ENCODE measurements at places on chromosomes 6 and 20. TPM values are rescaled to one million over a fixed set of nuclear protein-coding genes. Genes with fewer than 3 reads are reported as not detected.

GRCh38 chr6:82088978-82089771 is 158.4 kb downstream of the IBTK start:
- DNase-seq: no peak

DNA sequence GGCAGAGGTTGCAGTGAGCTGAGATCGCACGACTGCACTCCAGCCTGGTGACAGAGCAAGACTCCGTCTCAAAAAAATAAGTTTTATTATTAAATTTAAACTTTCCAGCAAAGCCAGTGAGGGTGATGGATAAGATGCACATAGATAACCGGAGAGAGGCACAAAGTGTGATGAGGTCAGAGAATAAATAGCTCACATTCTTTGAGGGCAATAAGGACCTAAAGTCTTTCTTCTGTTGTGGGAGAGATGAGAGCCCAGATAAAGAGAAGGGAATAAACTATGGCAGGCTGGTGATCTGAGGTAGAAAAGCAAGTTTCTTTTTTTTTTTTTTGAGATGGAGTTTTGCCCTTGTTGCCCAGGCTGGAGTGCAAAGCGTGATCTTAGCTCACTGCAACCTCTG is 20.6 kb upstream of the EZR start:
- DNase-seq: no peak

DNA sequence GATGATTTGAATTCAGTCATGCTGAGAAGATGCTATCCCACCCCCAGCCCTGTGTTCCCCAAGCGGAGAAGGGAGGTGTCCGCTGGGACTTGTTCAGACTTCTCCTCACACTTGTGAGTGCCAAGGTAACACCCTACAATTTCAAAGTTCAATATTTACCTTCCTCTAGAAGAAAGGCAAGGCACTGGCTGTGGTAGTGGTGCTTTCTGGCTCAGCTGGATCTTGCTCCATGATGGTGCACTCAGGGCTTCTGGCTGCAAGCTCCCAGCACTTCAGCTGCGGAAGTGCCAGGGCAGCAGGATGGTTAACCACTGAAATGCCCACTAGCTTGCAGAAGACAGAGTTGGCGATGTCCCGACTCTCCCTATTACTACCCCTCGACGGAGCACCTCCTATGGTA is 135.4 kb downstream of the MTFR2 start:
- DNase-seq: no peak

The SCUBE3 gene
- not detected for total RNA-seq

The PABPC1L gene
- 37.5 TPM for total RNA-seq

GRCh38 chr6:132147530-132148011 is 196.4 kb upstream of the CCN2 start:
- no peak for DNase-seq

DNA sequence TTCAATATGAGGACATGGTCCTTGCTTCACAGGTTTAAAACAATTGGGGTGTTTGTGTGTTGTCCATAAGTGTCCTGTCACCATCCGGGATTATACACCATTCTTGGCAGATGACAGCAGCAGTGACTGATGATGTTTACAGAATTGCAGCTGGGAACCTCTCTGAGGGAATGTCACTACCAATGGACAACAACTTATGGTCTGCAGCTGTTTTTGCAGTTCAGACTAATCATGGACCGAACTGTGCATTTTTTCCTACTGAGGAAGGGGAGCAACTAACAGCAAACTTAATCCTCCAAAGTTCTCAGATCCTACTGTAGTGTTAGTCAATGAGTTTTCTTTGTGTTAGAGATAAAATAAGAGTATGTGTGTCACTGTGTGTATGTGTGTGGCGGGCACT is 26.0 kb downstream of the FAM229B start:
- DNase-seq: no peak

GRCh38 chr6:156916130-156916801 is 139.1 kb downstream of the ARID1B start:
- no peak for DNase-seq

- no peak for DNase-seq
Measured at GRCh38 chr20:47368301-47368700, 11.8 kb upstream of the ZMYND8 start.

The RBPJL gene
- total RNA-seq: not detected

GRCh38 chr6:156378853-156379252 is 398.3 kb upstream of the ARID1B start:
- no peak for DNase-seq

GRCh38 chr6:30763618-30764489 is 19.5 kb upstream of the IER3 start:
- DNase-seq: no peak

DNA sequence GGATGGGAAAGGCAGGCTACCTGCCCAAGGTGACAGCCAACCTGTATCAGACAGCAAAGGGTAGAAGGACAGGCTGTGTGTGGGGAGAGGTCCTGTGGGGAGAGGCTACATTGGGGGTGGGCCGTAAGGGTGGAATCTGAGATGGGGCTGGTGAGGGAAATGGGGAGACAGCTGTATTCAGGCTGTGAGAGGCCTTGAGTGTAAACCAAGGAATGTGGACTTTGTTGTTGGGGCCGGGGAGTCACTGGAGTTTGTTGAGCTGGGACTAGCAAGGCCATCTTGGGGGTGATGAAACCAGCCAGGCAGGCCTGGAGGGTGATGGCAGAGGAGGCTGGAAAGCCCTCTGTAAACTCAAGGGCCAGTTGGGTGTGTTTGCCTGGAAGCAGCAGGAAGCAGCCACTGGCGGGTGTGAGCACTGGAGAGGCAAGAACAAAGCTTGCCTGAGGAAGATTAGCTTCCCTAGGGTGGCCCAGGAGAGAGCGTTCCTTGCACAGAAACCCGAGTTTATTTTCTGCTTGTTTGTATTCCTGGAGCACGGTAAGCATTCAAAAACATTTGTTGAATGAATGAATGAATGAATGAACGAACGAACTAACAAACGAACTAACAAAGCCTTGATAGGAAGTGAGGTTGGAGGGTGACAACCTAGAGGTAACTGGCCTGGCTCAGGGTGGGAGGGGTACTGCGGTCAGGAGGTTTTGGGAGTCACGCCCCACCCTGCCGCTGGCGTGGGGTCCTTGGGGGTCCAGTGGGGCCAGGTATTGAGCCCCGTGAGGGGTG is 18.9 kb downstream of the TTBK1 start:
- DNase-seq: no peak

The MUCL3 gene
- not detected for total RNA-seq

GRCh38 chr6:25931411-25931709 is 869 bp upstream of the SLC17A2 start:
- no peak for DNase-seq

The RIPOR2 gene
- 364 TPM for total RNA-seq

GRCh38 chr6:155212616-155213380 is 51.0 kb upstream of the CLDN20 start:
- no peak for DNase-seq

GRCh38 chr20:24649787-24650490 is 180.5 kb downstream of the SYNDIG1 start:
- no peak for DNase-seq

The BHLHE23 gene
- not detected for total RNA-seq

The C20orf144 gene
- 0.45 TPM for total RNA-seq

The KHDC1 gene
- total RNA-seq: 3.1 TPM

GRCh38 chr6:111551521-111552231 is 54.0 kb downstream of the TRAF3IP2 start:
- no peak for DNase-seq

DNA sequence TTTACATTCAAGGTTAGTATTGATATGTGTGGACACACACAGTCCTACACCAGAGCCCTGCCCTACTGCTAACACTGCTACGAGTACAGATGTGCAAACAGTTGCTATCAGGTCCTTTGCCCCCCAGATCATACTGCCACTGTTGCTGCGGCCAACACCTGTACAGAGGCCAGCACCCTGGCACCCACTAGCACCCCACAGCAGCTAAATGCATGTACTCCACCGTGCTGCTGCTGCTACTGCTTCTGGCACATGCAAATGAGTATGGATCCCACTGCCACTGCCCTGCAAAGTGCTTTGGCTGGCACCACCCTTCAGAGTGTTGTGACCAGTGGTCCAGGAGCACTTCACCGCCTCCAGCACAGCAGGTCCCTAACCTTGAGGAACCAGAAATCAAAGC is 621.9 kb downstream of the GRIK2 start:
- no peak for DNase-seq

DNA sequence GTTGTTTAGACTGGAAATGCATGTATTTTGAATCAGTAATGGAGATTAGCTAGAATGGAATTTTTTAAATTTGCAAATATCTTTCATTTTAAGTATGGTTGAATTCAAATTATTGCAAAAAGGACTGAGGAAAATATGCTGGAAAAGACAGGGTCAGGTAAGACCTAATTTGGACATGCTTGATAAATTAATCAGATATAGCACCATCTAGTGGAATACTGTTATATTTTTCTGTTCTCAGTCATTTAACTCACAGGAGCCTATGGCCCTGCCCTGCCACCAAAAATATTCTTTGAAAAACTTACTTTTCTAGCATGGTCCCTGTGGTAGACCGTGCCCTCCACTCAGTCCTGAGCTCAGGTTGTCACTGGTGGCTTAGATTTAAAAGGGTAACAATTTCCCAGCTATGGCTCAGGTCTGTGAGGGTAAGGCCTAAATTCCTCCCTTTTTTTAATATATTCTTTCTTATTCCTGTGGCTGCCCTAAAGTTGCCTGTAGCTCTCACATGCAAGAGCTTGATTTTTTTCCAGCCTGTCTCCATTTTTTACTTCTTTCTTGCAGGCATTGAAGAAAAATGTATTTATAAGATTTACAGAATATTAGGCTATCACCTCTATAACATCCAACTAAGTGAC is 25.3 kb upstream of the KIAA1586 start:
- no peak for DNase-seq

DNA sequence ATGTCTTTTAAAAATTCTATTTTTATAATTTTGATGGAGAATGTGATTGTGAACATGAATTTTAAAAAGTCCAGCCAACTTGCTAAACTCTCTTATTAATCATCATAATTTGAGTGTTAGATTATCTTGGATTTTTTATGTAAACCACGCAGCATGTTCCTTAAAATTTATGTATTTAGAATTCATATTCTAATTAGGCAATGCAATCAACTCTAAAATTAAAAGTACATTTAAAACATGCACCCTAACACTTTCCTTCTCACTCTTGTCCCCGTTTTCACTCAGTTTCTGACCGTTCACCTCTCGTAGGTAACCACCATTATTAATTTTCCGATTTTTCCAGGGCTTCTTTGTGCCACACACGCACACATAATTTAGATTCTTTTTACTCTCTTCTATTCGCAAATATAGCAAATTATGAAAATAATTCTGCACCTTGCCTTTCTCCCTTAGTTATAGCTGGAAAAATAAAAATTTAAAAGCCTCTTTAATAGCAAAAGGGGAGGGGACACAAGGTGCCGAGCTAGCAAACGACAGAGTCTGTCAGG is 329 bp upstream of the ZKSCAN3 start:
- no peak for DNase-seq

GRCh38 chr20:39910536-39910935 is 778.5 kb downstream of the MAFB start:
- DNase-seq: no peak

The TGM3 gene
- not detected for total RNA-seq

DNA sequence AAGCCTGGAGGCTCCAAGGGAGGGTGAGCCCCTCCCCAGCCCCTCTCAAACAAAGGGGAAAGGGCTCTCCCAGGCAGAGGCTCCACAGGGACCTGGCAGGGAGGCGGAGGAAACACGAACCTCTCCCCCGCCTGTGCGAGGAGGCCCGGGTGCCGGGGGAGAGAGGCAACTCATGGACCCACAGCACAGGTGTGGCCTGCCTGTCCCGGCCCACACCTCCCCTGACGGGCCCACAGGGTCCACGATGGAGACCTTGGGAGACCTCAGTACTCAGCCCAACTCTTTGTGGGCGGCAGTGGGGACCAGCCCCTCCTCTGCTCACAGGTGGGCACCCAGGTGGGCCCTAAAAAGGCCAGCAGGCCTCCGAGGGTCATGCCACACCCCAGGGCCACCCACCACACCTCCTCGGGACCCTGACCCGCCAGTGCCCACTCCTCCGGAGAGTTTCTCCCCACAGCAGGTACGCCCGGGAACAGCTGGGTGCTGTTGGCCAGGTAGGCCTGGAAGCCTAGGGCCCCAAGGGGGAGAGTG is 12.2 kb downstream of the LAMA5 start:
- DNase-seq: no peak

DNA sequence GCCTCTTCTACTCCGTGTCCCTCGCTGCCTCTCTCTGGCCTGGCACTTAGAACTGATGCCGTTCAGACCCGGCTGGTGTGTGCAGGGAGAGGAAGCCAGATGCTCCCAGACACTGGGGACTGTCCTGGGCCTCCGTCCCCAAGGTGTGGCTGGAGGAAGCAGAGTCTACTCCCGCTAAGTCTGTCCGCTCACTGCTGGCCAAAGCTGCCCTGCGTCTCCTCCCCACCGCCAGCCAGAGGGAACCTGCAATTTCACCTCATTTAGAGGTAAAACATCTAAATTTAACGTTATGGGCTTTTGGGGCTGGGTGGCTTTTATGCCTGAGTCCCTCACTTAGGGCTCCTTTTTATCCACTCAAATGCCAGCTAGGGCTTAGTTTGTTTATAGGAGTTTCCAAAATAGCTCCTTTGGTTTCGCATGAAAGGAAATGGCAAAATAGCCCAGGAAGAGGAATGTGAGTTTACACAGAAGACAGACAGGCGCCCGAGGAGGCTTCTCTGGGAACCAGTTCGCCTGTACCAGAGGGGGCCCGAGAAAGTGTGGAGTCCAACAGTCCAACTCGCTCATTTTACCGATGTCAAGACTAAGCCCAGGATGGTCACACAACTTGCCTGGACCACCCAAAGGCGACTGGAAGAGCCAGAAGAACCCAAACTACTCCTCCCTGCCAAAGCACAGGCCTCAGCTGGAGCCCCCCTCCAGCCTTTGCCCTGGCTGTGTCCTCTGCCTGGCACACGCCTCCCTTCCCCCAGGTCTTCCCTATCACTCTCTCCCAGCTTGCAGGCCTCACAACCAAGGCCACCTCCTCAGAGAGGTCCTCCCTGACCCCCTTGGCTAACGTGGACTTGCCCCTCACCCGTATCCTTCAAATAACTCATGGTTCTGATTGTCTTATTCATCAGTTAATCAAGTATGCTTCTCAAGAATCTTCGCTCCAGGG is 54.5 kb downstream of the RIPOR3 start:
- no peak for DNase-seq

- no peak for DNase-seq
Measured at GRCh38 chr6:84842525-84843166, 78.2 kb upstream of the TBX18 start.

GRCh38 chr6:40285996-40286395 is 301.2 kb downstream of the LRFN2 start:
- DNase-seq: no peak

DNA sequence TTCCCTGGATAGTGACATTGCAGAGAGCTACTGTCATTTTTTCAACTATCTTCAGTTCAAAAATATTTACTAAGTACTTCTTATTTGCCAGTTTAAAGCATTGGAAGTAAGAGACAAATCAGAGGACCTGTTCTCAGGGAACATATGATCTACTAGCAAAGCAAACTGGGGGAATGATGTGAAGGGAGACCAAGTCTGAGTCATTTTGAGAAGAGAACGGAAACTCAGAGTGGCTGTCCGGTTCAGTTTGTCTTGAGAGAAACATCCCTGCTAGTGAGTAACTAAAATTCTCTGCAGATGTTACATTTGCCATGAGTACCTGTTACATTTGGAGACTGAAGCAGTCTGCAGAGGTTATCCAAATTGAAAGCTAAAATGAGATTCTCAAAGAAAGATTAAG is 118.3 kb downstream of the KCNQ5 start:
- DNase-seq: no peak
